ENCODE measurements at places on chromosomes 4 and X.

DNA sequence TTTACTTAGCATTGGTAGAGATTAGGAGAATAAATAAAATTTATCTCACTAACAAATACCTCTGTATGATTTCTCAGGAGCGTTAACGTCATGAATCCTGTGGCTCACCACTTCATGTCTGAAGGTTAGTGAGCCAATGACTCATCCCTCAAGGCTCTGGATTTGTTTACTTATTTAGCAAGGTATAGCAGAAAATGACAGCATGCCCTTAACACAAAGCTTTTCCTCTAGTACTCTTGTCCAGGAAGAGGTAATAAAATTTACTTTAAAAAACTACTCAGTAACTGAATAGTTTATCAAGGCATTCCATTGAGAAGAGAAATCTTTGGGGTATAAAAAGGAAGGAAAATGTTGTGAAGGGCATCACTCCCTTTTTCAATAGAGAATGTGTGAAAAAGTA, 823.8 kb downstream of the CCSER1 start:
- no peak for DNase-seq

DNA sequence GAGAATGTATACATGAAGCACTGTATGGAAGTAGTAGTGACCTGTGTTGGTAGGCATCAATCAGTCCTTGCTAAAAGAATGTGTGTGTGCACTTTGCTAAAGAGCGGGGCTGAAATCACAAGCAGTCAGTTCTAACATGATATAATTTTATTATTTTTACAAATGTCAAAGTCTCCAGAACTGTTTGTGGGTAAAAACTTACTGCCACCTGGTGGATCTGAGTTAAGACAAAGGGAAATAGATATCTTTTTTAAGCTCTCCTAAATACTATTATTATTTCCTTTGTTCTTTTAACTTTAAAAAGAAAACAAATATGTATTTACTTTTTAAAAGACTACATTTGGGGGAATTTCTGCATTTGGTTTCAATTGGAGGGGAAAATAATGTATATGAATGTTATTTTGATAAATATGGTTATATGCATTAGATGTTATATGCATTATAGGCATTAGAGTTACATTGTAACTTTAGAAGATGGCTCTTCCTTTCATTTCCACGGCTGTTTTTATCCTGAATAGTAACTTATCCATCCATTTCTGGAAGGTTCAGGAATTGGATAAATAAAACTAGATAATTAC, 7.8 kb upstream of the CLOCK start:
- no peak for DNase-seq

GRCh38 chr4:140344621-140345020, 28.8 kb upstream of the SCOC start:
- no peak for DNase-seq

DNA sequence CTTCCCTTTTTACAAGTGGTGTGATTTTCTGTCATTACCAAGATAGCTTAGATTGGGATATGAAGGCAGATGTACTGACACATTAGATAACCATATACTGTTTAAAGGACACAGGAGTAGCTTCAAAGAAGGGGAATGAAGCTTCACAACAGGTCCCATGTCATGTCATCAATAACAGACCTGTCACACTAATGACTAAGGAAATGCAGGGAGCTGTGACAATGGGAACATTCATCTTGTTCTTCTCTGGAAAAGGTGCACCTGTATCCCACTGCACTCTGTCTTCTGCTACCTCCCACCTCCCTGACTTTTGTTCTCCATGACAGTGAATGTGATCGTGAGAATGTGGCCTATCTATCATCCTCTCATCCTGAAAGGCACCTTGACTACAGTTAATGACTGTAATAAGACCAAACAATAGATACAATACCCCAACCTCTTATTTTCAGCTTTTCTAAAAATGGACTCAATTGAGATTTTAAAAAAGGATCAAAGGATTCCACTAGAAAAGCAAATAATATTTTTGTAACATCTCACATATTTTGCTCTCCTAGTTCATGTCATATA, 472.5 kb downstream of the STPG2 start:
- no peak for DNase-seq

GRCh38 chr4:185346975-185347601, 48.6 kb downstream of the LRP2BP start:
- DNase-seq, result no peak

DNA sequence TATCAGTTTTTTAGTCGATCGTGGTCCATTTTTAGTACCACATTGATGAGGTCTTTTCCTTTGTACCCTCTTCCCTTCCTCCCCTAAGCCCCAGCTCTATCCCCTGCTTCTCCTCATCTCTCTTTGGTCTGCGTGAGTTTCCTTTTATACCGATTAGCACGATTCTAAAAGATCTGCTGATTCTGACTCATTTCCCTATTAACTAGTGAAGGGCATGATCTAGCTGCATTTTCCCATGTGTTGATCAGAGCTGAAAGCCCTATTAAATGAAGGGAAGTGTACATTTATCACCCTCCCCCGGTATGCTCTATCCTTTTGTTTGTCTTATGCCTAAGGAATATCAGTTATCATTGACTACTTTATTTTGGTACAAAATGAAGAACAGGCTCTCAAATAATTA, 181.7 kb upstream of the NPY2R start:
- DNase-seq, result no peak

DNA sequence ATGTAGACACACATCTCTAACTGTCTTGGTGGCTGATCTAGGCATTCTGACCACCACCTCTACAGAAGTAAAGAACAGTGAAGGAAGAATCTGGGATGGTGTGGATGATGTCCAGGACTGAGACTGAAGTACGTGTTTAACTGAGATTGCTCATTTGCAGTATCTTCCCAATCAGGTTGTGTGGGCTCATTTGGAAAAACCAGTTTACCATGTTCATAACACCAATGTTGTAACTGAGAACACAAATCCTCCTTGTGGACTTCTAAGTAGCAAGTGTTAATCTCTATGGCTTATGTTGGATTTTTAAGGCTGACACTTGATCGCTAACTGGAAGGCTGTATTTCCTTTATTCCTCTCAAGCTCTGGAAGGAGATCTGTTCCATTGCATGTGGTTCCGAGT, 144.7 kb downstream of the ZNF518B start:
- DNase-seq, result no peak

DNA sequence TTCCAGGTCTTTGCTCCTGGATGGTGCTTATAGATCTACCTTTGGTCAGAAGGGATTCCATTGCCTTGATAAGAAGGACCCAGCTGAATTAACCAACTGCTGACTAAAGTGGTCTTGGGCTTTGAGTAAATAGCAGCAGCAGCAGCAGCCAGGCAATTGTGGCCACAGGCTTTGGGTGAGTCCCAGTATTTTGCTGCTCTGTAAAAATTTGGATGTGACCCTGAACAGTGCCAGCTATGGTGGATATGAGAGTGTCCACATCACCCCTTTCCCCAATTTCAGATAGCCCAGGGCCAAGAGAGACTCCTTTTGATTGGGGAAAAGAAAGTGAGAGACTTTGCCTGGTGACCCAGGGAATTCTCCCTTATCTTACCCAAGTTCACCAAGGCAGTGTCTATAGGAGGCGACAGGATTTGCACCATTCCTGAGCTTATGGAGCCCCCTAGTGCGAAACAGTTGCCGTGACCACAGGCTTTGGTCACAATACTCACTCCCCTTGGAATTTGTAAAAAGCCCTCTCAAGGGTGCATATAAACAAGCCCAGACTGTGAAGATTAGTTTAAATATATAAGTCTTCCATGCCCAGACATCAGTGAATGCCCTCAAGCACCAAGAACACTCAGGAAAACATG, 518.0 kb downstream of the TMA16 start:
- DNase-seq, result no peak

- DNase-seq, result no peak
Observed at GRCh38 chrX:153628129-153628528, 18.9 kb upstream of the DUSP9 start.

DNA sequence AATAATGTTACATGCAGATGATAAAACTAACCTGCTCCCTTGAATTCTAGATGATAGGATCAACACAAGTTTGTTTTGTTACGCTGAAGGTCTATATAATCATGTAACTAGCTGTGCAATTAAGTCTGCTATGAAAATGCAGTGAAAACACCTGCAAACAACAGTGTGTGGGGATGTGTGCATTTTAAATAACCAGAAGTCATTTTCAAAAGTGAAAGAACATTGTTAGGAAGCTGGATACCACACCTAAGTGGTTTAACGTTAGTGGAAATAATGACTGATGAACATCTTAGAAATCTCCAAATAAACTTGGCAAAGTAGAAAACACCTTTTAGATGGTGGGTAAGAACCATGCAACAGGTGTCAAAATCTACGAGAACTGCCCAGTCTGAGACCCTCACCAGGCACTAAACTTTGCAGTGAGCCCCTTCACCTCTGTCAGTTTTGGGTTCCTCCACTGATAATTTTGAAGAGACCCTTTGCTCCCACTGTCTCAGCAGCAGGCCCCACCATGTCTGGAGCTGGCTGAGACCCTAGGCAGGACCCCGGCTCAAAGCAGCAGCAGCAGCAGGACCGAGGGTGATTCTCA, 36.6 kb downstream of the CHST7 start:
- no peak for DNase-seq

DNA sequence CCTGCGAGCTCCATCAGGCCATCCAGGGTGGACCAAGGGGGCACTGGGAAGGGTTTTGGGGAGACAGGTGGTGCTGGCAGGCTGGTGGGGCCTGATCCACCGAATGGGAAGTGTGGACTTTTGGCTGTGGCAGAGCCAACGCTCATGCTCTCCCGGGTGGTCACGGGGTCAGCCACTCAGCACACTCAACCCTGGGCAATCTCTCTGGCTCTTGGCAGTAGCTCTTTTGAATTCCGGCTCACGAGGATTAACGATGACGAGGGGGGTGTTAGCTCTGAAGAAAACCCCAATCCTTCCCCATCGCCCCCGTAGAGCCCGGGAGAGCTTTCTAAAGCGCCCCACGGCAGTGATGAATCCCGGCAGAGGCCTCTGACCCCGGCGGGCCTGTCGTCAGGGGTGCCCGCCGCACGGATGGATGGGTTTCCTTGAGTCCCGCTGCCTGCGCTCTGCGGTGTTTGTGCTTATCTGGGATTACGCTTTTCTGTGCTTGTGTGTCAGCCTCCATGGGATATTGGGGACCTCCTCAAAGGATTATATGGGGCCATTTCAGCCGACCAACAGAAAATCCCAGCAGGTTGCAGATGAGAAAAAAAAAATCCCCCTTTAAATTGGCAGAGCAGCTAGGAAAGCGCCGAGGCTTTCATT, 156.8 kb upstream of the PSAPL1 start:
- no peak for DNase-seq

GRCh38 chr4:2484185-2484584, 15.3 kb downstream of the RNF4 start:
- no peak for DNase-seq

GRCh38 chr4:159484864-159485263, 382.0 kb downstream of the RAPGEF2 start:
- DNase-seq, result no peak

DNA sequence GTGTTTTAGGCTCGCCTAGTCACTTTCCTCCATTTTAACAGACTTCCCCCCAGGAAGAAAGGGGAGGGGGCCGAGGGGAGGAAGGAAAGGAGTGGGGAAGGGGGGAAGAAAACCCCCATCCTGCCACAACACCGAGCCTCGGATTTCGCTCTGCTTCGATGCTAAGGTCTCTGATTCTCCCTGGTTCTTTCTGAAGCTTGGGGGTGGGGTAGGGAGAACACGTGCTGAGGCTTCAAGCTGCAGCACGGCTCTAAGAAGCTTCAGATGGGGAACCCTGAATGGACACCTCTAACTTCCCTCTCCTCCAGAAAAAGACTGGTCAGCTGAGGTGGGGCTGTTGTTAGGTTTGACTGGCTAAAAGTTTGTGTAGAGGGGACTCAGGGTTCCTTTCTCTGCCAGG, 61.8 kb downstream of the RHOH start:
- DNase-seq, result no peak

GRCh38 chrX:51893931-51894696, 691 bp downstream of the MAGED1 start:
- no peak for DNase-seq
